Stimulated activated CD8-positive, alpha-beta memory T cell treated with anti-CD3 and anti-CD28 coated beads, Interleukin-4, amount 100 ng/mL, for 4 hours (primary cell): ENCODE measurements at places on chromosomes 3 and 15.

GRCh38 chr15:73723191-73723590 is 30.0 kb downstream of the INSYN1 start:
- no peak for DNase-seq

DNA sequence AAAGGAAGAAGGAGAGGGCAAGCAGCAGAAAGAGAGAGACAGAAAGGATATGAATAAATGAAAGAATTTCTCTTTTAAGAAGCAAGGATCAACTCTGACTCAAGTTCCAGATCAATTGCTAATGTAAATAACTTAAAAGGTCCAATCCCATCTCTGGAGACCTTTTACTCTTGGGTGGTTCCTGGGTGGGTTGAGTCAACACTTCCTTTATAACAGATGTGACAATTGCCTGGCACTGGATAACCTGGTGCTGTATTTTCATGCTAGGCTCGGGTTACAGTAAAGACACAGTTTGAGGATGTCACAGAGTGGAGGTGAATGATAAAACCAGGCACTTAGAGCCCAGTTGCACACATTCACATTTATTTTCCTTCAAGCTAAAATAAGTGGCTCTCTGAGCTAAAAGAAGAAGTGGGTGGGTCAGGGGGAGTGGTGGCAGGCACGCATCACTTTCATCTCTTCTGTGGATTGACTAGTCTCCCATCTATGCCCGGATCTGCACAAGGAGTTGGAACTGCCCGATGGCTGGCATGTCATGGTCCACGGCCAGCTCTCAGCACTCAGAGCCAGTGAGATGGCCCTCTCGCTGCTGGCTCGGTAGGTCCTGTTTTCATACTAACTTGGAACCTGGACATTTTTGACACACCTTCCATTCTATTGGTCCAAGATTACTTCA is 465.8 kb downstream of the FOXP1 start:
- no peak for DNase-seq

DNA sequence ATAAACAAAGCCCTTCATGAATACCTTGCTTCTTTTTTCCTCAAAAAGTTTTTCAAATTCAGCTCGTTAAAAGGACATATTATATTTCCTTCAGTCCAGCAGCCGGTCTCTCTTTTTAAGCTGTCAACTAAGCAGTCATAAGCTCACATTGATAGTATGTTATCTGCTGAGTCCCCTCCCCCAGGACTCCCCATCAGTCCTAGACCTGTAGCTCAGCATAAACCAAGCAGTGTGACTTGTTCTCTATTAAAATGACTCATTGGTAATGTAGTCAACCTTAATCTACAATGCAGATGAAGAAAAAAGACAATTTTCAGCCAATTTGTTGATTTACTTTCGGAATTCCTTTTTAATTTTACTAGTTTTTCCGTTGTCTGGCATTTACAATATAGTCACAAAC is 483.8 kb downstream of the MECOM start:
- no peak for DNase-seq

DNA sequence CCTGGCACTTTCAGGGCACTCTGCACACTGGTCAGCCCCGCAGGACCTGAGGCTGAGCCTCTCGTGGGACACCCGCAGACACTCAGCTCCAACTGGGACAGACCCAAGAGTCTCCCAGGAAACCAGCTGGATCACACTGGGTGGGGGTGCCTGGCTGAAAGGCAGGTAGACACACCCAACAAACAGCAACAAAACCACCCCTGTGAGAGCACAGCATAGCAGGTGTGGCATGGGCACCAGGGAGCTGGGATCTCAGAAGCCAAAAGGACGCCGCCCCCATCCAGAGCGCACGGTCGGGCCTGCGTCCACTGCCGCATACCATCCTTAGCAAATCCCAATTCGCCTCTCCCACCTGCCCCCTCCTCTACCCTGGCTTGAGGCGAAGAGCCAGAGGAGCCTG is 154.2 kb upstream of the LINGO1 start:
- DNase-seq, result no peak

DNA sequence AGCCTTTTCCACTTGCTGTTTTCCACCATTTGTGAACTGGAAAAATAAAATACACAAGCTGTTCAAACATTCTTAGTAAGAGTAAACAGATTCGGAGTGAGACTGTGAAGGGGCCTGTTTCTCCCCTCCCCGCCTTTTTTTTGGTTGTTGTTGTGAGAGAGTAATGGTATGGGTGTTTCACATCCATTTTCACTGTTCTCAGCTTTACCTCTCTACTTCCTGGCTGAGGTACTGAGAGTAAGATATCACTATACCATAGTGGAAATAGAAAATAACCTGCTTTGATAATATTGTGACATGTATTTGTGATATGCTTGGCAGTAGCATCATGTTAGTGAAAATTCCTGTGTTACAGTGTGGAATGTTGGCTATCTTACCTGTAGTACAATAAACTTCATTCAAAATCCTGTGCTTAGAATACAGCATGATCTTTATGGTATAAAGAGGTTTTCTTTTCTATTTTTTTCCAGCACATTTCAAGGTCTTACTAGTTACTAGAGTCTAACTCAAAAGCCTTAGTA is 12.0 kb downstream of the CNTN4 start:
- no peak for DNase-seq

- DNase-seq, result no peak
These were observed 302.0 kb downstream of the DIPK2A start for GRCh38 chr3:144273601-144274000.

DNA sequence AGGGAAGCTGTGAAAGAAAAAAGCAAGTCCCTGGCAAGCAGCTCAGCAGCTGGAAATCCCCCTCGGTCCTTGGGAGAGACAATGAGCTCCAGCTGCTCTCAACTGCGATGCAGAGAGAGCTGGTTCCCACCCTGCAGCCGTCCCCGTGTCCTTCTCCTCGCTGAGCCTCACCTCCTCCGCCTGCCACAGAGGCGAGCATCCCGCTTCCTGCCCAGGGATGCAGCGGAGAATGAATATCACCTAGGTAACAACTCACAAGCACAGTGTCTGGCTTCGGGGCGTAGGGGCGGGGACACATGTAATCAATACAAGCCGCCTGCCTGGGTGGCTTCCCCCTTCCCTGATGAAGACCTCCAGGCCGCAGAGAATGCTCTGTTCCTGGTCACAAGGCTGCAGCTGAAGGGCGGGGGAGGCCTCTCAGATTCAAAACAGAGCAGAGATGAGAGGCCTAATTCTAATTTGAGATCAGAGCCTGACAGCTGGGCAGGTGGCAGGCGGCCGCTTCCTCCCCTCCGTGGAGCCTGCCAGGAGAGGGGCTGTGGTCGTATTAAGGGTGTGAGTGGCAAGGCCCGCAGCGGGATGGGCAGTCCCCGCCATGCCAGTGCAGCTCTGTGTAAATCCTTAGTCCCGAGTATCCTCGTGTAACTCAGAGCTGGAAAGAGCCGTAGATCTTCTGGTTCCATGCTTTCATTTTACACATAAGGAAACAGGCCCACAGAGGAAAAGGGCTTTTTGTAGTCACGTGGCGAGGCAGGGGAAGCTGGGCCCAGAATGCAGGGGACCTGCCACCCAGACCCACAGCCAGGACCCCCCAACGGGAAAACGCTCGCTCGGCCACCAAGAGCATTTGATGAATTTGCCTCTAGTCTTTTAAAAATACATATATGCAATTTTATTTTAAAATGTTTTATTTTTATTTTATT is 24.3 kb downstream of the ZDHHC19 start:
- no peak for DNase-seq

GRCh38 chr15:63420333-63420747 is 38.7 kb upstream of the CA12 start:
- no peak for DNase-seq

GRCh38 chr3:180828001-180828720 is 84.3 kb upstream of the FXR1 start:
- DNase-seq, result no peak

GRCh38 chr3:141275032-141275422 is 43.4 kb downstream of the PXYLP1 start:
- no peak for DNase-seq

GRCh38 chr3:61928776-61929314 is 367.5 kb downstream of the PTPRG start:
- DNase-seq, result no peak

DNA sequence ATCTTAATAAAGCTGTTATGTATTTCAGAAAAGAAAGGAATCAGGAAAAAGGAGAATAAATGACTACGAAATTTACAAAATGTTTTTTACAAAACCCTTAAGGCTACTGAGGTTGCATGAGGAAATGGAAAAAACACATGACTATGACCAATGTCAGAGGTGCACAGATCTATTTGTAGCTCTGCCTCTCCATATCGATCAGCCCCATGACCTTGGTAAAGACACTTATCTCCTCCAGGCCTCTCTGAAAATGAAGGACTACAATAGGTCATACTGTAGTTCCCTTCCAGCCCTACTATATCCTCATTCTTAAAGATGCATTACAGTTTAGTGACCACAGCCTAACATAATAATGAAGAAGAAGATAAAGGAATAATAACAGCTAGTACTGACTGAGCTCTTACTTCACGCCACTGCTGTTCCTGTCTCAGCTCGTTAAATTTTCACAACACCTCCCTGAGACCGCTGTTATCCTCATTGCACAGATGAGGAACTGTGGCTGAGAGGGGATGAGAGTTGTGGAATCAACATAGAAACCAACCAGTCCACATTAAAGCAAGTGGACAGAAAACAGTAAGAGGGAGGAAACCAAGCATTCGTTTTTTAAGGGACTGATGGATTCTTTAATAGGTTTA is 163.2 kb downstream of the MAGI1 start:
- DNase-seq, result no peak

- DNase-seq, result no peak
These were observed 24.8 kb upstream of the CMTM7 start for GRCh38 chr3:32366638-32367397.

DNA sequence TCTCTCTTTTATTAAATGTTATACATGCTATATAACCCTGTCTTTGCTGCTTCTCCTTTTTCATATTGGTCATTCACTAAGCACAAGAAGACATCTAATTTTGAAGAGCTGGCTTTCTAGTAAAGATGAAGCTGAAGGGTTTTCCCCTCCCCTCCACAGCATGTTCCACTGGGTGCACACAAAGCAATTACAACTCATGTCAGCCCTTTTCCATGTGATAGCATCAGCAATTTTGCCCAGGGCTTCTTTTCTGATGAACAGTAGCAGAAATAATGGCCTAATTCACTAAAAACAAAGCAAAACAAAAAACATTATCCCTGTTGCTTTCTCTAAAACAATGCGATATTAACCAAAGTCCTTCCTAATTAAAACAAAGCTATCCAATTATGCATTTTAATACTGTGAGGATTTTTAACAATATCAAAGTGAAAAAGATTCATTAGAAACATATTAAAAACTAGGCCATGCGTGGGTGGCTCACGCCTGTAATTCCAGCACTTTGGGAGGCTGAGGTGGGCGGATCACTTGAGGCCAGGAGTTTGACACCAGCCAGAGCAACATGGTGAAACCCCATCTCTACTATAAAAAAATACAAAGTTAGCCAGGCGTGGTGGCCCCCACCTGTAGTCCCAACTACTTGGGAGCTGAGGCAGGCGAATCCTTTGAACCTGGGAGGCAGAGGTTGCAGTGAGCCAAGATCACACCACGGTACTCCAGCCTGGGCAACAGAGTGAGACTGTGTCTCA is 12.2 kb upstream of the PIK3R4 start:
- no peak for DNase-seq

GRCh38 chr15:90401495-90401894 is 13.5 kb downstream of the IQGAP1 start:
- DNase-seq, result no peak

DNA sequence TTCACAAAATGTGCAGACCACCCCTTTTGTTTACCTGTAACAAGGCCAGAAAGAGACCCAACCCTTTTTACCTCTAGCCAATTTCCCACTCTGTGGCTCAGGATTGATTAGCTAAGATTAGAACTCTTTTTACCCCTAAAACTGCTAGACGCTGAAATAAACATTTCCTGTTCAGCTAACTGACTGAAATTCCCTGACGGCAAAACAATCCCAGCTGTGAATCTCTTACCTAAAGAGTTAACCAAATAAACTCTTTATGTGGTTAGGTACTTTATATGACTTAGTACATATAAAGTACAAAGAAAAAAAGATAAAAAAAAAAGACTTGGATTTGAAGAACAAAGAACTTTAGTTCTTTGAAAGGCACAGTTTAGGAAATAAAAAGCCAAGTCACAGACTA is 988.7 kb downstream of the FHIT start:
- no peak for DNase-seq

DNA sequence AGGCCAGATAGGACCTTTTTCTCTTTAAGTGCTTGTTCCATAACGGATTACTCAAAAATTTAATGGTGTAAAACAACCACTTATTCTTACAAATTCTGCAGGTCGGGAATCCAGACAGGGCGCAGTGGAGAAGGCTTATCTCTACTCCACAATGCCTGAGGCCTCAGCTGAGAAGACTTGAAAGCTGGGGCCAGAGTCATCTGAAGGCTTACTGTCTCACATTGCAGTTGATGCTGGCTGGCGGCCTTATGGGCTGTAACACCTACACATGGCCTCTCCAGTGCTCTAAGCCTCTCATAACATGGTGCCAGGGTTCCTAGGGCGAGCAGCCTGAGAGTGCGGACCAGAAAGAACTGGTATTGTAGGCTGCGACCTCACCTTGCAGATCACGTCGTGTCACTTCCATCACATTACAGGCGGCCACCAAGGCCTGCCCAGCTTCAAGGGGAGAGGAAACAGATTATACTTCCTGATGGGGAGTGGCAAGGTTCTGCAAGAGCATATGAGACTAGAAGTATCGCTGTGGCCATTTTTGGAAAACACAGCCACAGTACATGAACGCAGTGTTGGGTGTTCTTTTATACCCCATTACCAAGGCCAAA is 32.4 kb downstream of the CMTM7 start:
- DNase-seq, result no peak
